NB4 (cell line): ENCODE measurements at places on chromosomes 5 and 9.

- DNase-seq = no peak
Measured at GRCh38 chr5:157186309-157187045, 5.8 kb downstream of the ITK start.

DNA sequence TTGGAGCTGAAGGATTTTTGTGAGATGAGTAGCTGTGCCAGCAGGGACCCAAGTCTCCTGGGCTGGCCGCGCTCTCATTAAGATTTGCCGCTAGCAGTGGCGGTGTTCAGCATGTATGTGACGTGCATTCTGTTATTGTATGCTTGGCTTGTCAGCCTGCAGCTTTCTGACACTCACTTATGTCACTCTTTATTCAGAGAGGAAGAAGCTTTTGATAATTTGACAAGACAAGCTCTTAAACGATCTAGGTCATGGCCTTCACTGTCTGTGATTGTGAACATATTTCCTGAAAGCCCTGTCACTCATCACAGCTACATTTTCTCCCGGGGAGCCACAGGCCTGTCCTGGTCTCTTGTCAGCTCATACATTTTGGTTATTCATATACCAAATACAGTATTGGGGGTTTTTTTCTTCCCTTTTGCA, 98.2 kb upstream of the GRHPR start:
- peak; percentile 58 for DNase-seq

DNA sequence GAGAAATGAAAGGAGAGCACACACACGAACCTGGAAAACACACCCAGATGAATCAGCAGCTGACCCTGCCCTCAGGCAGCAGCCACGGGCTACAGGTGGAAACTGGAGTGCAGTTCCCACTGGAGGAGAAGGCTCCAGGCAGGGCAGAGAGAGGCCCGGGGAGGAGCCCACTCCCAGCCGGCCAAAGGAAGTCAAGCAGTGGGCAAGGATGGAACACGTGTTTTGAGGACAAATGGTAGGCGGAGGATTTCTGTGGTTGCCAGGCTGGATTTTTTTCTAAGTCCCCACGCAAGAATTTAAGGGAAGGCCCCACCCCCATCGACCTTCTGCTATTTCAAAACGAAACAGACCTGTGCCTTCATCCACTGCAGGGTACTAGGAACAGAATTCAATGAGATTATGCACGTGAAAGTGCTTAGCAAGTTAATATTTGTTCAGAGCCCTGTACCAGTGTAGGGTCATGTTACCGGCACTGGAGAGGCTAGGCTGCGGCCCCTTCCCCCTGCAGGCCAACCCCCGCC, 6.8 kb downstream of the EPB41L4B start:
- no peak for DNase-seq

DNA sequence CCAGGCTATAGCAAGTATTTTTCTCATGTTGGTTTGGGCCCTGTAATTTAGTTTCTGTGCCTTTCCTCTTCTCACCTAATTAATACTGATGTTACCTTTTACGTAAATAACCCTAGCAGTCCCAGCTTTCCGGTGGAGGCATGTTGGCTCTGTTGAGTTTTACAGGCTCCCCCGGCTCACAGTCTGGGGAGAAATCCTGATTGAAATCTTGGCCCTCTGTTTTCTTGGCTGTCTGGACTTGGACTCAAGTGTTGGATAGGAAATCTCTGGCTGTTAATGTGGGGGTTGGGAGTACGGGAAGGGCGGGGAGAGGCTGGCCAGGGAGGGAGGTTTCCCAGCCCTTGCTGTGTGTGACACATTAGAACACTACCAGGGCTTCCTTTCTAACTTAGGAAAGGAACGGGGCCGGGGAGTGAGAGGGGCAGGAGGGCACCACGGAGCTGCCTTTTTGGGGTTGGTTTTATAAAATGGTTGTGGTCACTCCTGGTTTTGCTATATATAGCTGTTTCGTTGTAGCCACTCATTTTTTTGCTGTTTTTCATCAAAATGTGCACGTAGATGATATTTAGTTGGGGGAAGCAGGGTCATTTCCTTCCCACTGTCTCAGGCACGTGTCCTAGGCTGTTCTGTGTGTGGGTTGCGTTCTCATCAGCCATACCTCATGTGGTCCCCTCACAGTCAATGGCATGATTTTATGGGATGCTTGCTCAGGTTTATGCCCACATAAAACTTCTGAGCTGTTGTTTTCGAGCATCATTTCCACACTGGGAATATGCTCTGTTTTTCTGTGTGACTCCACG, 11.0 kb downstream of the TRIO start:
- no peak for DNase-seq

DNA sequence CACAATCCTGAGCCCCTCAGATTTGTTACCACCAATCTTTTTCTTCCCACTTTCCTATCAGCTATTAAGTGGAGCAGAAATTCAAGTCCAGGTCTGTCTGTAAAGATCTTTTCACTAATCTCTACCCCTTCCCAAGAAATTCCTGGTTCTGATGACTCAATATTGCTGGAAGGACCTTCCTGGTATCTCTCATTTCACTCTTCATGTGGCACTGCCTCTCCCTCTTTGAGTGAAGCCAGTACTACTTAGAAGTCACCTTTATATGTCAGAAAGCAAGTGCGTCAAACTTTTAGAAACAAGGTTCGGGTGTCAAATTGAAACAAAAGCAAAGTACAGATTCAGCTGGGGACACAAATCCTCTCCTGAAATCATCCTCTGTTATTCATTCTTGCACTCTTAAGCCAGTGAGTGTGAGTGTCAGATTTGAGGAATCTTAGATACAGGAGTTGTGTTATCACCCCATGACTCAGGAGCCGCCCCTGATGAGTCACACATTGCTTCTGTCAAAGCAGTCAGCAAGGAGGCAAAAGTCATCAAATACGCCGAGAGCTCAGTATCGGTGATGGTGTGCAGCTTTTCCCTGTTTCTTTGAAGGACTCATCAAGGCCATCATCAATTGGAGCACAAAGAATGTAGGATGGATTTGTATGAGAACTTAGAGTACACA, 313.0 kb downstream of the CETN3 start:
- DNase-seq = peak; percentile 3

DNA sequence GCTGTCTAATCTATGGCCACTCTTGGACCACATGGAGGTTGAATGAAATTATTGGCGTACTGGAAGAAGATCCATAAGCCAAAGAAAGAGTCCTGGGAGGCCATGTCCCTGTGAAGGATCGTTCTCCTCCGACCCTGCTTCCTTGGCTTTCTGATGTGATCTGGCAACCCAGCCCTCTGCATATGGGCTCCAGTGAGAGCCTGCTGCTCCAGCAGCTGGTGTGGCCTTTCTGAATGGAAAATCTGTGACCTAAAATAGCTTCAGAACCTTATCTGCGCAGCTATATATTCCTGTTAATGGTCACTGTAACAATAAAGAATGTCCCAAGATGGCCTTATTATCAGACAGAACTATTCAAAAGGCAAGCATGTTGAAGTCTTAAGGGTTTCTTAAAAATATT, 40.2 kb upstream of the PHF2 start:
- DNase-seq = no peak

- DNase-seq = no peak
Measured at GRCh38 chr9:70405808-70406433, 8.5 kb downstream of the KLF9 start.

GRCh38 chr9:100394032-100394695, 32.8 kb upstream of the MSANTD3 start:
- no peak for DNase-seq

DNA sequence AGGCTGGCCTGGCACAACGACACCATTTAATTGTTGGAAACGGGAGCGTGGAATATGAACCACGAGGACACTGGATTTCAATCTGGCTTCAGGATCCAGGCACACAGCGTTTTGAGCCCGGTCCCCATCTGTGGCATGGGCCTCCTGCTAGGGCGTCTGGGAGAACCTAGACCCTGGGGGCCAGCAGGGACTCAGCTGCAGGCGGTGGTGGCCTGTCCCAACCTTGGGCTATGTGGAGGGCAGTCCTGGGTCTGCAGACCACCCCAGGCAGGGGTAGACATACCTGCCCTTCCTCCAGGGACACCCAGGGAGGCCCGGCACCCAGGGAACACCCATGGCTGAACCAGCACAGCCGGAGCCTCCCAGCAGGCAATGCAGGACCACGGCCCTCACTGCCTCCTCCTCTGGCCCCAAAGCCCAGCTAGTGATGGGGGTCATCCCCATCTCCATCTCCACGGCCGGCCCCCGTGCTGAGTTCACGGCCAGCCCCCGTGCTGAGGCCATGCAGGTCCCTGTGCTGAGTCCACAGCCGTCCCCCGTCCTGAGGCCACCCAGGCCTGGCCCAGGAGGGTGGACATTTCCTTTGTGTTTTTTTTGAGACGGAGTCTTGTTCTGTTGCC, 18.5 kb upstream of the UBAC1 start:
- no peak for DNase-seq

- DNase-seq = peak; percentile 71
Measured at GRCh38 chr5:77852514-77853352, 76.6 kb upstream of the TBCA start.

DNA sequence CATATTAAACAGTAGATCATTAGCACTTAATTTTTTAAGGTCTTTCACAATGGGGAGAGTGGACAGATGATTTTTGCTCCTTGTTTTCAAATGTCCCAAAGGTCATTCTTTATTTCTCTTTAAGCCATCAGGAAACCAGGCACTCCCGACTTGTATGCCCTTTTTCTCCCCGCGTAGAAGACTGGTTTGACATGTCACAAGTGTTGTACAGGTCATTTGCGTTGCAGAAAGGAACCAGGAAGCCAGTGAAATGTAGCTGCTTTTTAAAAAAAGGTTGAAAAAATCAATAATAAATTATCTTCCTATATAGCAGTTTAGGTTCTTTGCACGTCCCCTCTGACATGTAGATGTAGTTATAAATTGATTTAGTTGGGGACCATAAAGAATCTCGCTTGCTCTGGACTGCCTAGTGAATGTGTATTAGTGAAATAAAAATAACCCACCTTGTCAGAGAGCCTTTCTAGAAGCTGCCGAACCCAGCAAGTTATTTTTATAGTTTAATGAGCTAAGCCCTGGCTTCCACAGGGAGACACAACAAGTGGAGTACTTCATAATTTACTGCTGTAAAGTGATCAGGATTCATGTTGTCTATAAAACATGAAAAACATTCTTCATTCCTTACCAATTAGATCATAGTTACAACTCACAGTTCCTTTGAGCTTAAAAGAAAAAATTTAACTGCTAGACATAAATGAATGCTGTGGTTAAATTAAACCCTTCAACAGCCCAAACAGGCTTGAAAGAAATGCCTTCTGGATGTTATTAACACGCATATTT, 404.6 kb downstream of the CSNK1G3 start:
- DNase-seq = no peak

DNA sequence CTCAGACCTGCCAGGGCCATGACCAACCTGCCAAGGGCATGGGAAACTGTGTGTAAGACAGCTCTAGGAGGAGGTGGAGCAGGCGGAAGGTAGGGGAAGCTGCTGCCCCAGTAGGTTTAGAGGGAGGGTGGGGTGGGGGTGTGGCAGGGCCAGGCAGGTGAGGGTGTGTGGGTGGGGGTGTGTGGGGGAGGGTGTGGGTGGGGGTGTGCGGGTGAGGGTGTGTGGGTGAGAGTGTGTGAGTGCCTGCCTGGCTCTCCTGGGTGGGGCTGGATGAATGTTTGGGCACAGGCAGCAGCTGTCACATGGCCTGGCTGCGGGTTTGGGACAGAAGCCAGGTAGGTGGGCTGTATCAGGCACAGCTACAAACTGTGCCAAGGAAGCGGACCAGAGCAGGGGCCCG, 8.8 kb upstream of the N4BP3 start:
- DNase-seq = no peak

DNA sequence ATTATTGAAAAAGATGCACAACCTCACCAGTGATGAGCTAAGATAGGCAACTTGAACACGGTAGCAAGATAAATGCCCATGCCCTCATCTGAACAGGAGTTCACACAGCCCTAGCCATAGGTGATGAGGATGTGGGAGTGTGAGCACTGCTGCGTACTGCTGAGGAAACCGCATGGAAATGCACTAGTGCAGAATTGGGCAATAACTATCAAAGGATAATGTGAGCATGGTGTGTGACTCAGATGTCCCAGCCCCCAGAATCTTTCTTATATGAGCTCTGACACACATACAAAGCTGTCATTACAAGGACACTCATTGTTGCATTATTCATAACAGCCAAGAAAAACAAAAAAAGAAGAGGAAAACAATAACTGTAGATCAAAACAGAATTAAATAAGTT, 521.2 kb downstream of the IRX1 start:
- DNase-seq = peak; percentile 29

- DNase-seq = no peak
Measured at GRCh38 chr9:13364271-13365000, 84.9 kb upstream of the MPDZ start.

- no peak for DNase-seq
Measured at GRCh38 chr9:134619448-134619982, 22.1 kb upstream of the COL5A1 start.

DNA sequence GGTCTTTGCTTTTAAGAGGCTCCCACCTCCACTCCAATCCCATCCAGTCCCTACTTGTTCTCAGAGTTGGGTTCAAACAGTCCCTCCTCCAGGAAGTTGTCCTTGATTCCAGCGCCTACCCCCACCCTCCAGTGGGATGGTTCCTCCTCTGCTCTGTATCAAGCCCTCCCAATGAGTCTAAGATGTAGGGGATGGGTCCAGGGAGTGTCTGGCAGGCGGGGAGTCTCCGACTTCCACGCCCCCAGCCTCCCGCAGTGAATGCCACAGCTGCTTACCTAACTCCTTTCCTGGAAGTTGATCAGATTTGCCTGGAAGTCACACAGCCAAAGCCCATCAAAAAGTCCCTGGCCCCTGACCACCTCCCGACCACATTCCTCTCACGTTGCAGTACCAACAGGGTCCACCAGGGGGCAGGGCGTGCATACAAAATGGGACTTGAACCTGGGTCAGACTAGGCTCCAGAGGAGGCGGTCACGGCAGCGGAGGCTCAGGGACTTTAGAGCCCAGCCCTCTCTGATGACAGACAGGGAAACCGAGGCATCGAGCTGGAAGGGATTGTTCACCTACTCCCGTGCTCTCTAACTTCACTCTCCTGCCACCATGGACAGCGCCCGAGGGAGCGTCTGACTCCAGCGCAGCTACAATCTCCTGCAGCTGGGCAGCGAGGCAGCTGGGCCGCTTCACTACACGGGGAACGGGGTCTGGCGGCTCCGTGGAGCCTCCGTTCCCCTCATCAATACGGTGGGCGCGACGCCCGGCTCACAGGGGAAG, 25.0 kb upstream of the TDRD7 start:
- DNase-seq = peak; percentile 66

DNA sequence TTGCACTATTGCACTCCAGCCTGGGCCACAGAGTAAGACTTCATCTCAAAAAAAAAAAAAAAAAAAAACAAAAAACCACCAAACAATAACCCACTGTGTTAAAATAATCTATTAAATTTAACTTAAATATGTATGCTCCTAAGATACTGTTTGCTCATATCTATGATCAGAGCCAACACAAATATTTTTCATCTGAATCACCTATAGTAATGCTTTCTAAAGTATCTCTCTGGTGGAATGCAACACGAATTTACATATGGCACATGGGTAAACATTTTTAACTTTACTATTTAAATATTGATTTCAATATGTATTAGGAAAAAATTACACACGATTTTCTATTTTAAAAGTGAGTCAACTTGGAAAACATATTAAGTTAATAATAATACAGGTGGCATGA, 196.4 kb downstream of the RFX3 start:
- no peak for DNase-seq

GRCh38 chr5:40464511-40464910, 215.2 kb upstream of the PTGER4 start:
- DNase-seq = no peak
